Kidney (tissue), 22 donors: ENCODE measurements at places on chromosomes 11 and 22. TPM values are rescaled to one million over a fixed set of nuclear protein-coding genes. Genes with fewer than 3 reads are reported as not detected.

CRYBB2 gene
- not detected for total RNA-seq

OR52E1 gene
- total RNA-seq, result not detected

OR51B5 gene
- not detected for total RNA-seq

OR52I2 gene
- not detected for total RNA-seq

TMEM123 gene
- 143 TPM for total RNA-seq

RASSF10 gene
- 9.7 TPM for total RNA-seq

MUC2 gene
- total RNA-seq, result not detected
